ENCODE measurements at places on chromosomes 5 and 9.
A peak's percentile ranks its signal among the peaks of the same experiment; 100 is the strongest.

GRCh38 chr5:117131048-117131679 is 556.5 kb upstream of the SEMA6A start:
- no peak for DNase-seq

DNA sequence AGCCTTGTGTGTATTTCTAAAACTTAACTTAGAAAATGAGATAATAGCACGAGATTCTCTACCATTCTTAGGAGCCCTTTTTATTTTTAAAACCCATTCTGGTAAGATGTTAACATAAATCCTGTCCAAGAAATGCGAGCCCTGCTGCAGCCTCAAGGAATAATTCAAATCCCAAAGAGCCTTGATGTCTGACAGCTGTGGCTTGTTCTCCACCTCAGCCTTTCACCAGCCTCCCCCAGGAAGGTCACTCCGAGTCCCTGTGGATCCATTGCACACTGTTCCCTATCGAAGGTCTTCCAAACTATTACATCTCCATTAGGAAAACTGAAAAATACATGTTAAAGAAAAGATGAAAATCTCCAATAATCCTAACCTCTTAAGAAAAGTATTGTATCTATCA is 98.5 kb upstream of the S1PR3 start:
- DNase-seq = no peak

DNA sequence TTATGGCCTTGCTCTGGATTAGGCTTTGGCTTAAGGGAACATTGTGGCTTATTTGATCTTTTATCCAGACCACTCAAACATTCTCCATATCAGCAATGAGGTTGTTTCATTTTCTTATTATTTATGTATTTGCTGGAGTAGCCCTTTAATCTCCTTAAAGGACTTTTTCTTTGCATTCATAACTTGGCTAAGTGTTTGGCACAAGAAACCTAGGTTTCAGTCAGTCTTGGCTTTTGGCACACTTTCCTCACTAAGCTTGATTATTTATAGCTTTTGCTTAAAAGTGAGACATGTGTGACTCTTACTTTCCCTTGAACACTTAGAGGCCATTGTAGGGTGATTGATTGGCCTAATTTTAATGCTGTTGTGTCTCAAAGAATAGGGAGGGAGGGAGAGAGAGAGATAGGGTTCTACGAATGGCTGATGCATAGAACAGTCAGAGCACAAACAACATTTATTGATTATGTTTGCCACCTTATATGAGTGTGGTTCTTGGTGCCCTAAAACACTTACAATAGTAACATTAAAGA is 2265.3 kb upstream of the C9orf72 start:
- no peak for DNase-seq

DNA sequence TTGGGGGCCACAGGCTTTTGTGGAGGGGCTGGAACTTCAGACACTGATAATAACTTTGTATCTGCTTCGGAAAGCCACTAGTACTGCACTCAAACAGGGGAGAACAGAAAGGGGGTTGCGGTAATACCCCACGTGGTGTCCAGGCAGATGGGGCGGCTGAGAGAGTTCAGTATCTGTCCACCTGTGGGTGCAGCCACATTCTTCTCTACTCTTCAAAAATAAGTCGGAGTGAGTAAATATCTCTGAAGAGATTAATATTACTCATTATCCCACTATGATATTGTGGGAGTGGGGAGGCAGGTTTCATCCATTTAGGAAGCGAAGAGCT is 102.1 kb upstream of the SSBP2 start:
- no peak for DNase-seq

DNA sequence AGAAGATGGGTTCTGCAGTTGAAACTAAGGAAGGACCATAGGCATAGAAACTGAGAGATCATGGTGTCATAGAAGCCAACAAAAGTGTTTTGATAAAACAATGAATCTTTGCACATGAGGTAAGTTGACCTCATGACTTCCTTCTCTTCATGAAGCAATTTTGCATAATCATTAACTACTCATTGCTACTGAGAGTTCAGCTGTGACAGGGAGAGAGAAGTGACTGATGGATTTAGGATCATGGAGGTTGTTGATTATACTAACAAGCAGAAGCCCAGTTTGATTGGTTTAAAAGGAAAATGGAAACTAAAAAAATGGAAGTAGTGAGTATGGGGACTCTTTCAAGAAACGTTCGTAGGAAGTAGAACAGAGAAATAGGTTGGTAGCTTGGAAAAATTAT is 51.2 kb downstream of the PARP8 start:
- DNase-seq = no peak

GRCh38 chr5:4905674-4906520 is 234.2 kb upstream of the ADAMTS16 start:
- DNase-seq = no peak

- no peak for DNase-seq
Observed at GRCh38 chr9:109729513-109729912, 50.5 kb upstream of the PALM2AKAP2 start.

DNA sequence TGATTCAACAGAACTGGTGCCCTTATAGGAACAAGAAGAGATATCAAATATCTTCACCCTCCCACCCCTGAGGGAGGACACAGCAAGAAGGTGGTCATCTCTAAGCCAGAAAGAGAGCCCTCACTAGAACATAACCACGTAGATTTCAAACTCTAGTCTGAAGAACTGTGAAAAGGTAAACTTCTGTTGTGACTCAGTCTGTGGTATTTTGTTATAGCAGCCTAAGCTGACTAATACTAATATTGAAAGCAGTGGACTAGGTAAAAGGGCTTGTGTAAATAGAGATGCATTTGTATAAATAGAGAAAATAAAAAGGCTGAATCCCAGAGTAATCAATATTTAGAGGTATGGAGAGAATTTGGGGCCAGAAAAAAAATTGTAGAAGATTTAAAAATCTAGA is 157.6 kb upstream of the CCNH start:
- no peak for DNase-seq

DNA sequence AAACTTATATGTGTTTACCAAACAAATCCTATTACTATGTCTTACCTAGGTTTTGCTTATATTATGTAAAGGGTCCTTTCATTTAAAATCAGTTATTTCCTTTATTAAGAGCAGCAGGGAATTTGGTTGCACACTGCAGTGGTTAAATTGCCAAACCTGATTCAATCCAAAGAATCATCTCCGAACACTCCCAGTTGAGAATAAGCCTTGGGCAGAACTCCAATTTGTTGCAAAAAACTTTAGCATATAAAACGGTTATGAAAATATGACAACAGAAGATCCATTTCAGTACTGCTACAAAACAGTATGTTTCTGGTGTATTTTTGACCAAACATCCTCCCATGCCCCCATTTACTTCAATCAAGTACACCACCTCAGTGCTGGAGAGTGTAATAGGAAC is 587.0 kb upstream of the GRAMD2B start:
- DNase-seq = no peak

GRCh38 chr5:9670371-9670770 is 40.2 kb upstream of the TAS2R1 start:
- DNase-seq = no peak

GRCh38 chr9:75864266-75864665 is 26.2 kb upstream of the PCSK5 start:
- DNase-seq = no peak

DNA sequence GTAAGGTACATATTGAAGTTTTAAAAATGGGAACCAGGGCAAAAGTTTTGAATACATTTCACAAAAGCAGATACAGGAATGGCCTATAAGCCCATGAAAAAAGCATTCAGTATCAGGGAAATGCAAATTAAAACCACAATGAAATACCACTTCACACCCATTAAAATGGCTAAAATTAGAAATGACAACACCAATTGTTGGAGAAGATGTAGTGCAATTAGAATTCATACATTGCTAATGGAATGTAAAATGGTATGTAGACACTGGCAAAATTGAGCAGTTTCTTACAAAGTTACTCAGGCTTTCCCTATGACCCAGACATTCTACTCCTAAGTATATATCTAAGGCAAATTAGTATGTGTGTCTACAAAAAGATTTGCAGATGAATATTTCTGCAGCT is 34.2 kb downstream of the CDC14B start:
- no peak for DNase-seq

DNA sequence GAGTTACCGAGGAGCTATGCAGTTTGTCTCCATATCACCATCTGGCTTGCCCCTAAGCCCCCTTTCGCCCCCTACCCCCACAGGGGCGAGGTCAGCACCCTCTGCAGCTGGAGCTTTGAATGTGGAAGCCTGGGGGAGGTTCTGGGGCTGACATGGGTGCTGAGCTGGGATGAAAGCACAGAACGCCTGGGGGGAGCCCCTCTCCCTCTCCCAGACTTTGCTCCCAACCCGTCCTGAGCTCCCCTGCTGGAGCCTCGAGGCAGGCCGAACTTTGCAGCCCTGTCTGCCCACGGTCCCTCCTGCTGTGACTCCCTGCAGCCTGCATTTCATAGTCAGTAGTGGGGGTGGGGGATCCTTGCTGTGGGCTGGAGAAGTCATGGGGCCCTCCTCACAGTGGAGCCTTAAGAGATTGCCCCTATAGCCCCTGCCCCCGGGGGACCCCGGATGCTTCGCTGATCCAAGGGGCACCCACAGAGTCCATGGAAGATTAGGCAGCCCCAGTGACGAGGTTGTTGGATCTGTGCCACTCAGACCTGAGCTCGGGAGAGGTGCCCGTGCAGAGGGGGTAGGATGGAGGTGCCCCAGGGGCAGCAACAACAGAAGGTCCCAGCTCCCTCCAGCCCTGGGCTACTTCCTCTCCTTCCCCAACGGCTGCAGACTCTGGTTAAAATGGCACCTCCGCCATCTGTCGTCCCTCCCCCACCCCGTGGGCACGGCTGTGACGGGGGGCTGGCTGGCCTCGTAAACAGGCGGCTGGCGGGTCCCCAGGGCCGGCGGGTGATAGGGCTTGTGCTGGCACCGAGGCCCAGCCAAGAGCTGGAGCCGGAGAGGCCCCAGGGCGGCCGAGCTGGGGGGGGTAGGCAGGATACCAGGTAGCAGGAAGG is 162.0 kb downstream of the C9orf50 start:
- DNase-seq = peak; percentile 66

GRCh38 chr5:108193021-108193795 is 188.7 kb downstream of the FBXL17 start:
- no peak for DNase-seq

- no peak for DNase-seq
Observed at GRCh38 chr5:124754206-124754927, 7.9 kb upstream of the ZNF608 start.

DNA sequence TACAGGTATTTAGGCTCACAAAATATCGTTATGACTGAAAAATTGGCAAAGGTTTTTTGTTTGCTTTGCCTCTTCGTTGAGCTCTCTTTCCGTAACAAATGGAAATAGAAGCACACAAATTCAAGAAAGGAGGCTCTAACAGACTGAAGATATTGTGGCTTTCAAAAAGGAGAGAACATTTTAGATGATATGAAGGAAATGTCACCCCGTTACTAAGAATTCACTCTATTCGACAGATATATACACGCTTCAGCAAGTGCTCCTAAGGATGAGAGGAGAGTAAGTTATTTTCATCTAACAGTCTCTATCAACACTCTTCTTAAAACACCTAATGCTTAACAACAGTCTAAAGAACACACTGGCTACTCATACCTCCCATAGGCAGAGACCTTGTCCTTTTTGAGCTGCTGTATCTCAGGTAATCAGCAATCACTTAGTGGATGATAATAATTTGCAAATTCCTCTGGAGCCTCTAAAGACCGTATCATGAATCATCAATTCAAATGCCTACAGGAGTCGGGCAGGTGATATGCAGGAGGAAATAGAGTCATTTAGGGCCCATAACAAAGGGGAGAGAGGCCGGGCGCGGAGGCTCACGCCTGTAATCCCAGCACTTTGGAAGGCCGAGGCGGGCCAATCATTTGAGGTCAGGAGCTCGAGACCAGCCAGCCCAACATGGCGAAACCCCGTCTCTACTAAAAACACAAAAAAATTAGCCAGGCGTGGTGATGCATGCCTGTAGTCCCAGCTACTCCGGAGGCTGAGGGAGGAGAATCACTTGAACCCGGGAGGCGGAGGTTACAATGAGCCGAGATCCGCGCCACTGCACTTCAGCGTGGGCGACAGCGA is 1.4 kb upstream of the HSDL2 start:
- DNase-seq = peak; percentile 7

DNA sequence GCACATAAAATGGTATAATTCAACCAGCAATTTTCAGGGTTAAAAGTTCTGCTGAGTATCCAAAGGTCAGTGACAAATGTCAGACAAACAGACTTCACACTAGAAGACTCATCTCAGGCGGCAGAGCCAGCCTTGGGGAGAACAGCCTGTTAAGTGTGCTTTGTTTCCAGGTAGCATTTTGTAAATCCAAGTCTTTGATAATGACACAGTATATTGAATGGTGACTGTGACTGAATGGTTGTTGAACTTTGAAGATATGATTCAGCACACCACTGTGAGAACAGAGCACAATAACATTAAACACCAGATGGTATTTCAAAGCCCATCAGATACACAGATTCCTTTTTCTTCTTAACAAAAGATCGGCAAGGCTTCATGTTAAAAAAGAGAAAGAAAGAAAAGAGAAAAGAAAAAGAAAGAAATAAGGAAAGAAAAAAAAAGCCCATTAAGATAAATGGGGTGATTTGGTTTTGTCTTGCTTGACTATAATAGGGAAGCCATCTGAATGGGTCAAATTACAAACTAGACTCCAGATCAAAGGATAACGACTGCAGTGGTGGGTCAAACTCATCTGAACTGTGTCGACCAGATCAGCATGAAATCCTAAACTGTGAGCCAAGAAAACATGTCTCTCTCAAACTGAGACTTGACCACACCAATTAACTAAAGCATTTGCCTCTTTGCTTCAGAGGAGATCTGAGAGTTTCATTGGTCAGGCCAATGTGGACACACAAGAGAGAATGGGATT is 313.0 kb upstream of the ZNF608 start:
- DNase-seq = no peak

DNA sequence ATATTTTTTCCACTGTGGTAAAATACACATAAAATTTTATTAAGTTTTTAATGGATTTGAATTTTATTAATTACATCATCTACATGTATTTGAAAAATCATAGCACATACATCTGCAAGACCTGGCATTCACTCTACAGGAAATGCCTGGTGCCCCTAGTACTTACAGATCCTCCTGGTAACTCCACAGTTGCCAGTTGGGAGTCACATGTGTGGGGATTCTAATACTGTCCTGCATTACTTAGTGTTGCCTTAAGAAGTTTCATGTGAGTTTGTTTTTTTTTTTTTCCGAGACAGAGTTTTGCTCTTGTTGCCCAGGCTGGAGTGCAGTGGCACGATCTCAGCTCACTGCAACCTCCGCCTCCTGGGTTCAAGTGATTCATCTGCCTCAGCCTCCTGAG is 18.1 kb downstream of the KDM3B start:
- DNase-seq = no peak

GRCh38 chr9:75429531-75430475 is 341.5 kb downstream of the OSTF1 start:
- DNase-seq = no peak

Data from naive B cell (primary cell).